GM06990 (cell line): ENCODE measurements at places on chromosomes 7 and 10.

GRCh38 chr10:96764425-96765060, 44.2 kb upstream of the PIK3AP1 start:
- DNase-seq, result peak; percentile 53

DNA sequence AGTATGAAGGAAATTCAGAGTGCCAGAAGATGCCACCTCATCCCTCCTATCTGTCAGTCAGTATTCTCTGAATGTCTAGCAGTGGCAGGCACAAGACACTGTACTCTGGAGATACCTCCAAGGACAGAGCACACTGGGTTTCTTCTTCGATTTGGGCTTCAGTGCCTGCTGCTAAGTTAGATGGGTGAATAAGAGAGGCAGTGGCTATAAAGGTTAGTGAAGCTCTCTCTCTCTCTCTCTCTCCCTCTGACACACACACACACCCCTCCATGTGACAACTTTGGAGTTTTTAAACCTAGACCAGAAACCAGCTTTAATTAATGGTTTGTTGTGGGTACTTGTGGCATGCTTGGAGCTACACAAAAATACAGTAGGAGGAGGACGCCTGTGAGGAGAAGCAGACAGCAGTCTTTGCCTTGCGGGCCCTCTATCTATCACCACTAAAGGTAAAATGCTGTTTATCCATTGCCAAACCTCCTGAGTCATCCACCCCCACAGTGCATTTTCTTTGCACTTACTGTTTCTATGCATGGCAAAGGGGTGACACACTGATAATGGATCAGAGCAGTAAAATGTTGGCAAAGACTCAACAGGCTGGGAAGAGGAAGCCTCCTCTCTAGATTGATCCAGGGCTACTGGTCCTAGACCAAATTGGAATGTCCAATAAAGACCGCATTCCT, 102.5 kb downstream of the TRIL start:
- DNase-seq, result no peak

GRCh38 chr7:129924602-129925001, 28.2 kb downstream of the UBE2H start:
- no peak for DNase-seq

DNA sequence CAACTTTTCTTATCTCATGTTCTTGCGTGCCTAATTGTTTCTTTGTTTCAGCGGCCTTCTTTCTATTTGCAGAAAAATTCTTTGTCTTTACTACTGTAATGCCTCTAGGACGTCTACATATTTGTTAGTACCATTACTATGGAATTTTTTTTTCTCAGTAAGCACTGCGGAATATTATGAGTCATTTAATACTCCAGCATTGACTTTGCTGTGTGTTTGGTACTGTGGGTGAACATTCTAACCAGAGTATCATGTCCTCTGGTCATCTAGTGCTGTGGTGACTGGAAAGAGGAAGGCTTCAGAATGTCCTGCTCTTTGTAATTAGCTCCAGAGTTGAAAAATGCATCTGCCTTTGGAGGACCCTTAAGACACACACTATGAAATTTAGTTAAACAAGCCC, 58.5 kb upstream of the FERD3L start:
- no peak for DNase-seq

DNA sequence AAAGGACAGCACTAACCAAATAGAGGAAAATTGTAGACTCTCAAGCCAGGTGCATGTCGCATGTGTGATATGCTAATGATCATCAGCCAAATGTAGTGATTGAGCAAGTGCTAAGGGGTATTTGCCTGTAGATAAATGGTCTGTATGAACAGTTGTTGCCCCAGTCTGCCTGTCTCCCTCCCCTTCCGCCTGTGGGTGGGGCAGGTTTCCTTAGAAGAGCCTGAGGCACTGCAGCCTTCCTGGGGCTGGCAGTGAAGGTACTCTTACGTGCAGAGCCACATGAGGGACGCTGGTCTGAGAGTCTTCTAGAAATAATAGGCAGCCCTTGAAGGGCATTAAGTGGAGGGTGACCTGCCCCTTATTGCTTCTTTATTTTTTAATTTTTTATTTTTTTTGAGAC, 152.1 kb downstream of the SNX10 start:
- DNase-seq, result no peak

DNA sequence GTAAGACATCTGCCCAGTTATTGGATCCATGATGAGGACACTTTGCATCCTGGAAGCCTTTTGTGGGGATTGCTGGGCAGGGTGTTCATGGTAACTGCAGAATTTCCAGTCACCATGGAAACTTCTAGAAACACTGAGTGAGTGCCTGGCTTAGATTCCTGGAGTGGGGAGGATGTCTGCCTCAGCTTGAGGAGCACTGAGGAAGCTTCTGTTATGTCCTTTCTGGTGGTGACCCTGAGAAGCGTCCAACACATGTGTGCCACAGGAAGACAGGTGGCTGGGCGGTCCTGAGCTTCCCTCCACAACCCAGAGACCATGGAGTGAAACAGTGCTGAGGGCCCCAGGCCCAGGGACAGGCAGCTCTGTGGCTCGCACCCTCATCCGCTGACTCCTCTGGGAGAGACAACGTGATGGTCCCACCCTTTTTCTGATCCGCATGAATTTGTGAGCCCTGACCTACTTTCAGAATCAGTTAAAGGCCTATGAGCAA, 191.8 kb upstream of the CXCL12 start:
- no peak for DNase-seq
